ENCODE measurements at places on chromosomes 2 and 18. TPM values are rescaled to one million over a fixed set of nuclear protein-coding genes. Genes with fewer than 3 reads are reported as not detected.

VWA3B gene
- total RNA-seq, result not detected

BOLL gene
- not detected for total RNA-seq

UGT1A9 gene
- not detected for total RNA-seq

ELOA2 gene
- not detected for total RNA-seq

ADRA2B gene
- not detected for total RNA-seq

TNFRSF11A gene
- total RNA-seq, result 3.5 TPM

RPRM gene
- total RNA-seq, result not detected

SLC39A6 gene
- total RNA-seq, result 55.2 TPM

POMC gene
- total RNA-seq, result 0.88 TPM

PPP4R1 gene
- 101 TPM for total RNA-seq

SPDYA gene
- 0.28 TPM for total RNA-seq

LRATD1 gene
- total RNA-seq, result 44.7 TPM

SERPINB11 gene
- total RNA-seq, result 0.35 TPM

OXER1 gene
- not detected for total RNA-seq

HOXD11 gene
- not detected for total RNA-seq

CRYGA gene
- total RNA-seq, result not detected

MC5R gene
- not detected for total RNA-seq

UGT1A3 gene
- total RNA-seq, result not detected

PLEKHH2 gene
- total RNA-seq, result 2.5 TPM

SOWAHC gene
- total RNA-seq, result 53.9 TPM

RGPD4 gene
- total RNA-seq, result not detected

SNTG2 gene
- not detected for total RNA-seq

DRC1 gene
- total RNA-seq, result not detected

NGEF gene
- total RNA-seq, result 7.6 TPM

UGT1A10 gene
- not detected for total RNA-seq

AKAIN1 gene
- total RNA-seq, result not detected

TSPYL6 gene
- not detected for total RNA-seq

CYP1B1 gene
- total RNA-seq, result 56.9 TPM

ASB3 gene
- total RNA-seq, result 12.5 TPM

All from airway epithelial cell (primary cell).